ENCODE measurements at places on chromosomes 4 and X. TPM values are rescaled to one million over a fixed set of nuclear protein-coding genes. Genes with fewer than 3 reads are reported as not detected.

Gene MAGEA2
- polyA plus RNA-seq: not detected

GRCh38 chrX:26788402-26788998, 572.5 kb downstream of the MAGEB5 start:
- no peak for DNase-seq

DNA sequence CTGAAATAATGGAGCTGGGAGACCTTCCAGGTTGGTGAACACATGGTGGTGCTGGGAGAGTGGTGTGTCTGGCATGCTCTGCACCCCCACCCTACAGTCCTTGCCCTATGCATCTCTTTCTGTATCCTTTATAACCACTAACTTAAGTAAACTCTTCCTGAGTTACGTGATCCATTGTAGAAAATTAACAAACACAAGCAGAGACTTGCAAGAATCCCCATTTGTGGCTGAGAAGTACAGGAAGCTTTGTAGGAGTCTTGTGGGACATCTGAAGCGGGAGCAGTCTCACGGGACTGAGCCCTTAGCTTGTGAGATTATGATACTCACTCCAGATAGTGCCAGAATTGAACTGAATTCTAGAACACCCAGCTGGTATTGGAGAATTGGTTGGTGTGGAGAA, 14.3 kb upstream of the FAM13A start:
- peak; percentile 41 for DNase-seq

Gene FGF13
- polyA plus RNA-seq: not detected

- DNase-seq: peak; percentile 31
Measured at GRCh38 chr4:2795893-2796848, 3.3 kb downstream of the SH3BP2 start.

Gene FHDC1
- polyA plus RNA-seq: 2.1 TPM

GRCh38 chrX:138756234-138756633, 44.7 kb upstream of the FGF13 start:
- peak; percentile 37 for DNase-seq

DNA sequence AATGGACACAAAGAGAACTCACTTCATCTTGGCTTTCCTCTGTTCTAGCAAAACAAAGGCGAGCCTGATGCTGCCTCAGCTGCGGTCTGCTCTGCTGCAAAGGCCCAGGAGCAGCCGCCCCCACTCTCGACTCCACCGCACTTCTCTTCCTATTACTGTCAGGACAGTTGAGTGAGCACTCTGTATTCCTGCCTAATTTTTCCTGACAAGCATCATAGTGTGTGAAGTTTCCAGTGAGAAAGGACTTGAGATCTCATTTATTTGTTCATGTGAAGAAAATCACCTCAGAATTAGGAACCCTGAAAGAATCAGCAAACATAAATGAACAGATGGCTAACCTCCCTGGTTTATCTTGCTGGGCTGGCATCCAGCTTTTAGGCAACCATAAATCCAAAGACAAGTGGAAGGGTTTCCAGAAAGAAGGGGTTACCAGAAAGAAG, 15.6 kb downstream of the SCARB2 start:
- DNase-seq: peak; percentile 75

DNA sequence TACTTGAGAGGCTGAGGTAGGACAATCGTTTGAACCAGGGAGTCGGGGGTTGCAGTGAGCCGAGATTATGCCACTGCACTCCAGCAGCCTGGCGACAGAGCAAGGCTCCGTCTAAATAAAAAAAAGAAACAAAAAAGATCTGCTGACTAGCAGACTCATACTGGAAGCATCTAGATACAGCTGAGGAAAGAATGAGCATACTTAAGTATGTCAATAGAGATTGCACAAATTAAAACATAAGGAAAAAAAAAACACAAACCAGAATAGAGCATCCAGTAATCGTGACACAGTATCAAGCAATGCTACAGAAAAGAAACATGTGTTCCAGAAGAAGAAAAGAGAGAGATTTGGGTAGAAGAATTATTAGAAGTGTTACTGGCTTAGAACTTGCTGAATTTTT, 105.5 kb upstream of the SPOCK3 start:
- no peak for DNase-seq

GRCh38 chr4:42871671-42872290, 20.7 kb upstream of the GRXCR1 start:
- DNase-seq: no peak

DNA sequence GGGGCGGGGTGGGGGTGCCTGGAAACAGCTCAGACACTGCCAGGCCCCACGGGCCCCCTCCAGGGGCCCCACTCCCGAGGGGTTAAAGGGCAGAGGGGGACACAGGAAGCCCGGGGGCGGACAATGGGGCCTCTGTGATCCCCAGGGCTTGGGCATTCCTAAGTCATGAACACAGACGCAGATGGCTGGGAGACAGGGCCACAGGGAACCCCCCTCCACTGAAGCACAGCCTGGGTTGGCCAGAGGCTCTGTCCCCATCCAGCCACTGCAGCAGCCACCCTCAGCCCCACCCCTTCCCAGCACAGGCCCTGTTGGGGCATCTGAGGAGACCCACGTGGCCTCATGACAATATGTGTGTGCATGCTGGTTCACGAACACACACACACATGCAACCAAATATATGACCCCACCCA, 3.9 kb downstream of the L1CAM start:
- DNase-seq: peak; percentile 50

Gene GYPE
- not detected for polyA plus RNA-seq

Gene RNF150
- 0.01 TPM for polyA plus RNA-seq

DNA sequence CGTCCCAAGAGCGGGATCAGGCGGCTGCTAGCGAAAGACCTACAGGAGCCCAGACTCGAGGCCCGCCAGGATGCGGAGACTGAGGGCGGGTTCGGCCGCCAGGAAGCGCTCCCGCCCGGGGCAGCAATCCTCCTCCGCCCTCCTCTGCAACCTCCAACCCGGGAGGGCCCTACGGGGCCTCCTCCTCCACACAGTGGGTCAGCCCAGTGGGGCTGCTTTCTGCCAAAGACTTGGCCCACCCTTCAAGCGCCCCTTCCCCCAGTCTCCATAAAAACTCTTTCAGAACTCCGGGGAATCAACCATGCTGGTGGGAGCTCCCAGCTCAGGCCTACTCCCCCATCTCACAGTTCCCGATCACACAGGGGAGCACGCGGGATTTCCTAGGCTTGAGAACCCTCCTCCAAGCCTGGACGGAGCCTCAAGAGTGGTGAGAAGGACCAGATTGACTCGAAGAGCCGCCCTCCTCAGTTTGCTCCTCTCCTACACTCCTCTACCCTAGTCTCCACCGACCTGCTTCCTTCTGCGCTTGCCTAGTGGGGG, 77.5 kb downstream of the RLIM start:
- DNase-seq: no peak

DNA sequence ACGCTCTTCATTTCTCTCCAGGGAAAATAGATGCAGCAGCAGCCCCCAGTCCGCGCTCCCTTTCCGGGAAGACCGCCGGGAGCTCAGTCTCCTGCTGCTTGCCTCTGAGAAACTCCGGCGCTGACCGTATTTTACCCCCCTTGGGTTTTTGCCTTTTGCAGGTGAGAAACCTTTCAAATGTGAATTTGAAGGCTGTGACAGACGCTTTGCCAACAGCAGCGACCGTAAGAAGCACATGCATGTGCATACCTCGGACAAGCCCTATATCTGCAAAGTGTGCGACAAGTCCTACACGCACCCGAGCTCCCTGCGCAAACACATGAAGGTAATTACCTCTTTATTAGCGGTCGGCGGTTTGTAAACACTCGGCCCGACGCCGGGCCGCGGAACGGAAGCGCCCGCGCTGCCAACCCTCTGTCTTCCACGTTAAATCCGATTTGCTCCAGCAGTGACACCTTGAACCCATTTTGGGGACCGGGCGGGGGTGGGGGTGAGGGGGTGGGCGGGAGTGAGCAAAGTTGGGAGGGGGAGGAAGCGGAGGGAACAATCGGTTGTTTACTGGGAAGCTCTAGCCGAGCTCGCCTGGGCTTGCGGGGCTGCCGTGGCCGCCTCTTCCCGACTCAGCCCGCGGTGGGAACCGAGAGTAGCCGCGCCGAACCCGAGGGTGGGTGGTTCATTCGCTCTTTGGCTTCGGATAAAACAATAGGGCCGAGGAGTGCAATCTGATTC, 3.0 kb downstream of the ZIC3 start:
- DNase-seq: no peak

Gene ANOS1
- 8.5 TPM for polyA plus RNA-seq

Gene NUDT10
- polyA plus RNA-seq: 3.1 TPM

DNA sequence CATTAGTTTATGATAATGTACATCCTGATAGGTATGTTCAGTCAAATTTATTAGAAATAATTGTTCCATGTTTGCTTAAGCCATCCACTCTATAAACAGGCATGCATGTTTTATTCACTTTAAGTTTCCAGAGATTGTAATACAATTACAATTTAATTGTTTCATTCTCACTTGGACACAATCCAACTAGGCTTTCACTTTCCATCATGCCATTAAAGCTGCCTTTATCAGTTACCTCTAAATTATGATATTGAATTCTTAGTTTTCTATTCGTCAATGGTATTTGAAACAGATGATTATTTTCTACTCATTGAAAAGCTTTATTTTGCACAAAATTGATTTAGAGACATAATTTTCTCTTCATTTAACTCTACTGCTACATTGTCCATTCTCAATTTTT, 1196.3 kb downstream of the RAPGEF2 start:
- DNase-seq: no peak

- DNase-seq: no peak
Measured at GRCh38 chr4:836003-836511, 10.1 kb upstream of the CPLX1 start.

DNA sequence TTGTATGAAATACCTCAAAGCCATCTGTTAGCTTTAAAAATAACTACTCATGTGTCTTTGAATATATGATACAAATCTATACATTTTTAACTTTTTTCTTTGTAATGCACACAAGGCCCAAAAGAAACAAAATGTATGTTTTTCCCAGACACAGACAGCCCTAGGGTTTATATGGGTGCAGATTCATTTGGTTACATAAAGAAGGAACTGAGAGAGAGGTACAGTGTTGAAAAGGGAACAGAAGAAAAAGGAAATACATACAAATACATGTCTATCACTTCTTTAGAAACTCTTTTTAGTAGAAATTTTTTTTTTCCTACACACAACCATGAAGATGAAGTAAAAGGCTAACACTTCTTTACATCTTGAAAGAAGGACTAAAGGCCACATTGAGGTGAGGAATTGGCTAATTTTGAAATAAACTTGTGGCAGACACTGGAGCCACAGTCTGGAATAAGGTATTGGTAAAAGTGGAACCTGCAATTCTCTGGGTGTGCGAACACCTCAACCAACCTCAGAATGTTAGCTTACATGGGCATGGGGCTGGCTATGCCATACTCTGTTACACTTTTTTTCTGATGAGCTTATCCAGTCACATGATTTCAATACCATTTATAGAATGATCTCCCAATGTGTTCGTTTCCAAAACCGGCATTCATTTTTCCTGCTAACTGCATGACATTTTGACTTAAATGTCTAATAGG, 67.9 kb downstream of the FAM47C start:
- no peak for DNase-seq

GRCh38 chrX:9533611-9534010, 68.8 kb downstream of the TBL1X start:
- no peak for DNase-seq

- no peak for DNase-seq
Measured at GRCh38 chrX:17471861-17472260, 96.9 kb downstream of the NHS start.

- DNase-seq: no peak
Measured at GRCh38 chr4:48722509-48723446, 57.3 kb downstream of the FRYL start.

DNA sequence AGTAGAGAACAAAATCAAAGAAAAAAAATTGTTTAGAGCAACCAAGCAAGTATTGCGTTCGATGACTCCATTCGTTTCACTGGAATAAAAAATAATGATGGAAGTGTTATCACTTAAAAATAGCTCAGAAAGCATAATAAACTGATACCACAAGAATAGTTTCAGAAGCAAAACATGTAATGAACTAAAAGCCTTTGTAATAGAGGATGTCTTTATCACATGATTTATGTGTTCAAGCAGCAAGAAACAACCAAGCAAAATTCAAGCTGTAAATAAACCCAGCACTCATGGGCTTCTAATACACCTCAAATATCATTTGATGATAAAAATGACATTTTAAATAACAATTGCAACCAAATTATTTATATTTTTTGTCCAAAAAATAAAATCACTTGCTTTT, 192.2 kb downstream of the NDST4 start:
- DNase-seq: no peak

DNA sequence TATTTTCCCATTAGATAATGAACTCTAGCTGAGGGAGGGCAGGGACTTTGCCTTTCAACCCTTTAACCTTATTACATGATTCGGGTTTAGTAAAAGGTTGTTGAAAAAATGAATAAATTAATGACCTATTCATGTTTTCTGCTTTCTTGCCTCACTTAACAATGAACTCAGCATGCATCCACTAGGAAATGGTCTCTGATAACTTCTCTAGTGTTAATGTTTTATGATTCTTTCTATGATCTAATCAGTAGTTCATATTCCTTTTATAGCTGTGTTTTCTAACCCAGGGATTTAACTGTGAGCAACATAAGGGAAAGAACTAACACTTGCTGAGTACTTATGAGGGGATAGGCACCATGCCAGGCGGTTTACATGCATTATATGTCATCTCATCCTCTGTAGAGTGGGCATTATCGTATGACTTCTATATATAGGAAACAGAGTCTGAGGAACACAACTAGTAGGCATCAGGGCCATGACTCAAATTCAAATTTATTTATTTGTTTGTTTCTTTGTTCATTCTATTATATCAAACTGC, 236.7 kb upstream of the MAB21L2 start:
- no peak for DNase-seq

Gene GAGE1
- polyA plus RNA-seq: not detected

GRCh38 chrX:153953342-153953830, 8.9 kb upstream of the RENBP start:
- DNase-seq: peak; percentile 34

DNA sequence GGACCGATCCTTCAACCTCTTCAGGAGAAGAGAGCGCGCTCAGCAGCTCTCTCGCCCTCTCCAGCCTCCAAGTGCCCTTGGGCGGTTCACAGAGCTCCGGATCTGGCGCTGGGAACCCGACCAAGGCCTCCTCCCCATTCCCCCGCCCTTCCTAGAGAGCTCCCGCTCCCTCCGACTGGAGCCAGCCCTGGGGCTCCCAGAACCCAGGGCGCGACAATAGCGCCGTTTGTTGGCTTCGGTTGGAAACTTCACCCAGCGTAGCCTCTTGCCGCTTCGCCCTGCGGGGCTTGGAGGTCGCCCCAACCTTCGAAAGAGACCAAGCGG, 3.1 kb upstream of the SOX3 start:
- DNase-seq: no peak

Gene SLC4A4
- polyA plus RNA-seq: not detected

Gene BANK1
- polyA plus RNA-seq: 0.07 TPM

Gene PPM1K
- polyA plus RNA-seq: 7.7 TPM

Gene SPANXA2
- polyA plus RNA-seq: not detected

Data from mammary epithelial cell (primary cell).